ENCODE measurements at places on chromosomes 3 and 15.
A peak's percentile ranks its signal among the peaks of the same experiment; 100 is the strongest.

GRCh38 chr3:189148081-189148507 is 23.7 kb upstream of the TPRG1 start:
- peak; percentile 35 for DNase-seq

DNA sequence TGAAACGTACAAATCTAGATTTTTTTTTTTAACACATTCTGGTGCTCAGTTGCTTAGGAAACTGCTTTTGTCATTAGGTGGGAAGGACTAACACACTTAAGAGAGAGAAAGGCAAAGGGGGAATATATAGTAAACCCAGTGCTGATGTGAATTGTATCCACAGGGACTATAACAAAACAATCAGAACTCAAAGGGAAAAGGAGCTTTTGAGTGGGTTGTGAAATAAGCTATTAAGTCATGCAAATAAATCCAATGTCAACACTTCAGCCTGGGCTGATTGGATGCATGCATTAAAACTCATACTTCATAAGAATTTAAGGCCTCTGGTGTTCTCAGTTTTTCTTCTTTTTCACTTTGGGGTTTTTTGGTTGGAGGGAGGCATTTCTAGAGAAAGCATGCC is 628.9 kb downstream of the FHIT start:
- no peak for DNase-seq

DNA sequence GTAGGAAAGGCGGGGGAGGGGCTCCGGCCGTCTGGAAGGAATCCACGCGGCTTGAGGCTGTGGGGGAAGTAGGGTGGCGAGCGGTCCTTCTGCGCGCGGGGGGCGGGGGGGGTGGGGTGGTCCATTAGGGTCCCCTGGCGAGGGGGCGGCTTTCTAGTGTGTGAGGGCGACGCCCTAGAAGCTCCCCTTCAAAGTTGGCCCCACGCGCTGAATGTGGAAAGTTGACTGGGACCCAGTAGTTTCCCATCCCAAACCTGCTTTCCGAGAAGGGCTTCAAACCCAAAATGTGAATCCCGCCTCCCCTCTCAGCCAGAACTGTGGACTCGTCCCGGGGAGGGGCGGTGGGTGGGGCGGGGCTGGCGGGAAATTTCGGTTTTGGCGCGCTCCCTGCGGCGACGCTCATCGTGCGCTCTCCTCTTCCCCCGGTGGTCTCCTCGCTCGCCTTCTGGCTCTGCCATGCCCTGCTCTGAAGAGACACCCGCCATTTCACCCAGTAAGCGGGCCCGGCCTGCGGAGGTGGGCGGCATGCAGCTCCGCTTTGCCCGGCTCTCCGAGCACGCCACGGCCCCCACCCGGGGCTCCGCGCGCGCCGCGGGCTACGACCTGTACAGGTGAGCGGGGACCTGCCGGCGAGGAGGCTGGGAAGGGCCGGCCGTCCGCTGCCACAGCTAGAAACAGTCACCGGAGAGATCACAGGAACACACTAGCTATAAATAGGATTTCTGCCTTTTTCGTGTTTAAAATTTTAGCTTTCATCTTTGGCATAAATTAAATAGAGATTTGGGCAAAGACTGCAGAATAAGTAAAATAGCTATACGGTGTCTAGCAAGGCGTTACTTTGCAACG is 790 bp downstream of the DUT start:
- DNase-seq: peak; percentile 77

DNA sequence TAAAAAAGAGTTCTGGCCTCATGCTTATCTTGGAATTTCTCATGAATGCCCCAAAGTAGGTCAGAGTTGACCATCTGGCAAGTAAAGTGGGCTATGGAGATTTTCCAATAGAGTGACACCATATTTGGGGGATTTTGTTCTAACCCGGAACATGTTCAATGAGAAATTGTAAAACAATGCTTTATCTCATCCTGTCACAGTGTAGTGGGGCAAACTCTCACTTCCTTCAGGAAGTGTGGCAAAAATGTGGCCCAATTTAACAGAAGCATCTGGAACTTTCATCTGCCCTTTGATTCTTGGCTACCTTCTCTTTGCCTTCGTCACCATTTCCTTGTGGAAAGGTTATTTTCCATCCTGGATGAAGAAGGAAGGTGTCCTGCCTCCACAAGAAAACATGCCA is 70.8 kb downstream of the ADAMTS9 start:
- DNase-seq: no peak
